ENCODE measurements at places on chromosomes 13 and 19.
A peak's percentile ranks its signal among the peaks of the same experiment; 100 is the strongest.

- no peak for DNase-seq
Observed at GRCh38 chr19:54160182-54160811, 776 bp upstream of the LENG1 start.

- no peak for DNase-seq
Observed at GRCh38 chr13:34116651-34117050, 298.7 kb downstream of the RFC3 start.

DNA sequence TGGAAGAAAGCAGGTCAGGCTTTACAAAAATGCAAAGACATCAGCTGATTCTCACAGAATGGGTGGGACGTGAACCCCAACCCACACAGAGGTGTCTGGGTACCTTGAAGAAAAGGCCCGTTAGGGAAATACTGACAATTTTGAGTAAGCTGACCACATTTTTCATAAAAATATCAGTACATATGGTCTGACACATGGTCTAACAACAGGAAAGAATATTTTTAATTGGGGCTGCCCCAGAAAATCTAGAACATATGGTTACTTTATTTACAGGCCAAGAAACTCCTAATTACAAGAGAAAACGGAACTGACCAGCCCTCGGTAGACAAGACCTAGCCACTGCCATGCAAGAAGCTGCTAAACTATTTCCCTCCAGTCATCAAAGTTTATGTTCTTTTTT lies 48.7 kb upstream of the ITM2B start:
- DNase-seq = no peak

- peak; percentile 0 for DNase-seq
Observed at GRCh38 chr13:78978381-78978998, 319.5 kb upstream of the OBI1 start.

DNA sequence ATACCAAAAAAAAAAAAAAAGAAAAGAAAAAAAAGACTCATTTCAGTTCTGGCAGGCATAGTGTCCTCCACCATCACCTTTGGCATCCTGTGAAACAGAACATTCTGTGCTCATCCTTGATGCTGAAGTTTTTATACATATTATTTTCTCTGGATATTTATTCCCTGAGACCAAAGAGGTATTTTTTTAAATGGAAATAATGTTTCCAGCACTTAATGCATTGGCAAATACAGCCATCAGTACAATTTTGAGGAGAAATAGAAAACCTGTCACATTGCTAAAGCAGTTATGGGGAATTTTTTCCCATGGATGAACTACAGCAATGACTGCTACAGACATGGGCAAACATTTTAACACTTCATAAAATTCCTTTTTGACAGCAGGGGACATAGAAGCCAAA lies 312.4 kb downstream of the DNAJC15 start:
- no peak for DNase-seq

DNA sequence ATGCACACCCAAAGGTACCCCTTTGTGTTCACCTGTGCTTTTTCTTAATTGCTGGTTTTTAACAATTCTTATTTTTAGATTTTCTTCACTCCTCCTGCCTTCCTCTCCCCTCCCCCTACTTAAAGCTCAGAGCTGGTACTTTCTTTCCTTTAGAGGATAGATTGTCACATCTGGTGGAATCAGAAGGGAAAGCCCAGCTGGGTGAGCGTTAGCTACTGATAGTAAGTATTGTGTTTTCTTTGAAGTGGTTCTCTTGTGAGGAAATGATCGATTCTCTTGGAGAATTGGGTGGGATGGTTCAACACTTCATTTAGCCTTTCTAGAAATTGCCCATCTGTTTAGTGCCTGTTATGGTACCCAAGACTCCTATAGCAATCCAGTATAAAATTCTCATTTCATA lies 84.8 kb downstream of the FLT1 start:
- no peak for DNase-seq

DNA sequence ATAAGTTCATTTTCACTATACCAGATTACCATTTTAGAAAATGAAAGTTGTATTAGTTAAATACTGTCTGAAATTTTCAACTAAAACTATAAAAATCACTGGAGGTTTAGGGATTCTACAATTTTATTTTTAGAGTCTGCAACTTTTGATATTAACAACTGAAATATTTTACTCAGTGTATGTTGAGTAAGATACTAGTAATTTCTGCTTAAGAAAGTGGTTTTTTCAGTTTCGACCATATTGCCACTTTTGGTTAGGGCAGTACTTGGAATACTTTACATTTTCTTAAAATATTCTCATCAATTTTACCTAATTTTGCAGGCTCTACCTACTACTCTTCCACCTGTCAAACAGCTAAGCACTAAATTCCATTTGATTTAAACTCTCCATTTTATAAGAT lies 59.6 kb downstream of the KCNRG start:
- DNase-seq = no peak

GRCh38 chr13:93226623-93227279 lies at the start of gene GPC6:
GPC6 (plus strand) TSS chr13:93226807.
- DNase-seq = no peak

GRCh38 chr19:46624958-46625661 lies at the start of gene PTGIR:
PTGIR (minus strand) TSS chr19:46625089; CDS start chr19:46624225, 864 bp downstream.
- no peak for DNase-seq

DNA sequence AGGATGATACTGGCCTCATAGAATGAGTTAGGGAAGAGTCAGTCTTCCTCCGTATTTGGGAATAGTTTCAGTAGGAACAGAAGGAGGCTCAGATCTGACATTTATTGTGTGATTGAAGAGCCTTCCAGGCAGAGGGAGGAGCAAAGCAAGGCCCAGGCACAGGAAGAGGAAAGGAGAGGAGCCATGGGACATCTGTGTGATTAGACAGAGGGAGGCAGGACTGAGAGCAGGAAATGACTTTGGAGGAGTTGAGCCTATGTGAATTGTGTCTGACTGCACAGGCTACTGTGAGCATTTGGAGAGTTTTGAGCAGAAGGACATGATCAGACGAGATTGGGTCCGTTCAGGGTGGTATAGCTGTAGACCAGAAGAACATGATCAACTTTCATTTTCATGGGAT lies 8.5 kb downstream of the SIGLEC7 start:
- DNase-seq = no peak

GRCh38 chr19:45705710-45706415 lies 13.4 kb downstream of the QPCTL start:
- DNase-seq = no peak

- DNase-seq = no peak
Observed at GRCh38 chr13:51740698-51741097, 63.3 kb downstream of the DHRS12 start.

DNA sequence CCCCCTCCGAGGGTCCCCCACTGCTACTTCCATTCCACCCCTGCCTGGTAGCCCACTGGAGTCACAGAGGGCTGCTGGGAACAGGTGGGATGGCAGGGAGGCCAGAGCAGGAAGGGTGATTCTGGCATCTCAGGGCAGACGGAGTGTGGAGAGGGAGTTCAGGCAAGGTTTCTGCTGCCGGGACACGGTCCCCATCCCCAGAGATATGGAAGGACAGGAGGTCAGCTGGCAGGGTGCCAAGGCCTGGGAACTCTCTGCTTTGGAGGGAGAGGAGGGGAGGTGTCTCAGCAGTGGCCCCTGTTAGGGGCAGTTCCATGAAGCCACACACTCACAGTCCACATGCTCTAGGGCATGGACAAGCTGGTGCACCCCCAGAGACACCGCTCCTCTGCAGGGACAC lies 68.1 kb downstream of the CHST8 start:
- no peak for DNase-seq

GRCh38 chr19:58515259-58515658 lies 3.5 kb upstream of the SLC27A5 start:
- no peak for DNase-seq

DNA sequence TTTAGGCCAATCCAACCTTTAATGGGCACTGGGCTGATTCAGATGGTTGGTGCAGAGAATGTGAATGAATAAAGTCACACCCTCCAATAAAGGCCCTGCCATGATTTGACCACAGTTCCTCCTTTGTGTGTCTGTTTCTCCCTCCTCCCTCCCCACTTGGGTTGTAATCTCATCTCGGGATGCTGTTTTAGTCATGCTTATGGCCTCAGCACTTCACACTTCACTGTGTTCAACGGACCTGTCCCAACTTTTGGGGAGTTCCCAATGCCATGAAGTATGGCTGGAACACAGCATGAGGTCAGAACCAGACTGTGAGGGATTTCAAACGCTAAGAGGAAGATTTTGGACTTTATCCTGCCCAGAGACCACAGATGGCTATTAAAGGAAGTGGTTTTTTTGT lies 5.6 kb upstream of the RAB8A start:
- DNase-seq = no peak

DNA sequence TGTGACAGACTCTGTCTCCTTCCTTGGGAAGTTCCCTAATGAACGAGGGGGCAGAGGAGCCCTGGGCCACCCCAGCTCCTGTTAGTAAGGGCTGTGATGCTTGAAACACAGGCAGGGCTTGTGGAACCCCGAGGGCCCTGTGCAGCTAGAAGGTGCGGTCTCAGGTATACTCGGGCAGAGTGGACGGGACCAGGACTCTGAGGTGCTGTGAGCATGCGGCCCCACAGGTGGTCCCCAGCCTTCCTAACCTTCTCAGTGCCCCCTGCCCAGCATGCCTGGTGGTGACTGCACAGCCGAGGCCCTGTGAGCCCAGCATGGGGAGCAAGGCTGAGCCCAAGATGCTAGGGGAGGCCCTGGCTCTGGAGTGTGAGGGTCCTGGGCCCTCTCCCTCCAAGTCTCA lies 4.0 kb upstream of the SIGLEC8 start:
- no peak for DNase-seq

GRCh38 chr13:74784959-74785358 lies 650.8 kb upstream of the KLF12 start:
- no peak for DNase-seq

DNA sequence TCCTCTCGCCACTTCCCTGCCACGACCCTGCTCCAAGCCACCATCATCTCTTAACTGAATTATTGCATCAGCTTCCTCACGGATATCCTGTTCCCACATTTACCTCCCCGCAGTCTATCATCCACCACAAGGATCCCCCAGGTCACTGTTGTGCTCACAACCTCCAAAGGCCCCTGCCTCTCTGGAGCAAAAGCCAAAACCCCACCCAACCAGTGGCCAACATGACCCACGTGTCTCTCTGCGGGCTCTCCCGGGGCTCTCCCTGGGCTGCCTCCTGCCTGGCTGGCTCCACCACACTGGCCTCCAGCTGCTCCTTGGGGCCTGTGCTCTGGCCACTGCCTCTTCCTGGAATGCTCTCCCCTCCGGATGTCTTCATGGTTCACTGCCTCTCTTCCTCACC lies 809.3 kb downstream of the UQCRFS1 start:
- no peak for DNase-seq

- DNase-seq = no peak
Observed at GRCh38 chr13:112455476-112456059, 79.4 kb downstream of the SPACA7 start.

DNA sequence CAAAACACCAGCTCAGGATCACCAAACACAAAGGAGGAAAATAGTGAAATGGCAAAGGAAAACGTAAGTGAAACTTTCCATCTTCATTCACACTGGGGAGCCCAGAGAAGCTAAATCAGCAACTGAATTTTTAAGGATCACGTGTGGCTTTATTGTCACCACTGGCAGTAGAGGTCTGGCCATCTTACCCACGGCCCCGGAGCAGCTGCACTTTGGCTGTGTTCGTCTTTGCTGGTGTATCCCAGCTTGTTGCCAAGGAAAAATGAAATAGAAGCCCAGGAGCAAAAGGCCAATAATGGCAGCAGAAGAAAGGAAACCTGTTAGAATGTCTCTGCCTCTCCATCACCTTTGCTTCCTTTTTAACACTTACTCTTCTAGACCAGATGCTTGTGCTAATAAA lies 274.7 kb downstream of the FOXO1 start:
- no peak for DNase-seq

DNA sequence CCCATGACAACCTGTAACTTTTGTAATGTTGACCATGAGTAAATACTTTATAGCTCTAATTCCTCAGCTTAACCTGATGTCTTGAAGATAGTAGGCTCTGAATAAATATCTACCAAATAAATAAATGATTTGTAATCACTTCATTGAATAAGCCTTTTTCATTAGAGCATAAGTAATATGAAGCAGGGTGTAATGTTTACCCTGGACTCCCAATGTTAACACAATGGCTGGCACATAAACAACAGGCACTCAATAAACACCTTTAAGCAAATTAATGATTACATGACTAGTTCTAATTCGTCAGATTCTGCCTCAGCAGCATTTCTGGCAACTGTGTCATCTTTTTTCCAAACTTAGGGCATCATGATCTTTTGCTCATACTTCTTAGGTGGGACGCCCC lies 396.3 kb downstream of the LIG4 start:
- no peak for DNase-seq

Data from esophagus squamous epithelium (tissue), 5 donors.